Activated CD4-positive, alpha-beta T cell treated with anti-CD3 and anti-CD28 coated beads, Interleukin-2, amount 50 U/mL, for 16 hours (primary cell): ENCODE measurements at places on chromosomes 2 and 18.

DNA sequence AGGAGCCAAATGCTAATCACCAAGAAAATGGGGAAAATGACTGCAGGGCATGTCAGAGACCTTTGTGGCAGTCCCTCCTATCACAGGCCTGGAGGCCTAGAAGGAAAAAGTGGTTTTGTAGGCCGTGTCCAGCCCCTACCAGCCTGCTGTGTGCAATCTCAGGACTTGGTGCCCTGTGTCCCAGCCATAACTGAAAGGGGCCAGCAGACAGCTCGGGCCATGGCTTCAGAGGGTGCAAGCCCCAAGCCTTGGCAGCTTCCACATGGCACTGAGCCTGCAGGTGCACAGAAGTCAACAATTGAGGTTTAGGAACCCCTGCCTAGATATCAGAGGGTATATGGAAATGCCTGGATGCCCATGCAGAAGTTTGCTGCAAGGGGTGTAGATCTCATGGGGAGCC is 391.2 kb upstream of the FSIP2 start:
- DNase-seq, result no peak

GRCh38 chr18:5238371-5238976 is 41.4 kb upstream of the AKAIN1 start:
- peak; percentile 21 for DNase-seq

DNA sequence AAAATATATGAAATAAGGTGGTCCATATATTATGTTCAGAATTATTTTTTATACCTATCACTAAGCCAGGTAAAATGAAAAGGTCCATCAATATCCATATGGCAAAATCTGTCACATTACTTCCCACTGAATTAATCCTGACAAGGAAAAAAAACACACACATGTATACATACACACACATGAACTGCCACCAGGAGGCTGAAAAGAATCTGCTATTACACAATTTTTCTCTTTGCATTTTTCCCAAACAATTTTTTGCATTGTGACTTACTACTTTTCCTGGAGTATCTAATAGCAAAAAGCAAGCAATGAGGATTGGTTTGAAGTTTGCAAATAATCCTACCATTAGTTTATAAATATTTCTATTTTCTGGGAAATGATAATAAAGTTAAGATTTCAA is 128.2 kb upstream of the CD226 start:
- no peak for DNase-seq

- no peak for DNase-seq
Observed at GRCh38 chr18:49597157-49597931, 35.5 kb downstream of the LIPG start.

GRCh38 chr2:209532321-209532720 is 108.5 kb downstream of the MAP2 start:
- no peak for DNase-seq

- DNase-seq, result no peak
Observed at GRCh38 chr2:193409951-193410350, 1215.2 kb upstream of the TMEFF2 start.

DNA sequence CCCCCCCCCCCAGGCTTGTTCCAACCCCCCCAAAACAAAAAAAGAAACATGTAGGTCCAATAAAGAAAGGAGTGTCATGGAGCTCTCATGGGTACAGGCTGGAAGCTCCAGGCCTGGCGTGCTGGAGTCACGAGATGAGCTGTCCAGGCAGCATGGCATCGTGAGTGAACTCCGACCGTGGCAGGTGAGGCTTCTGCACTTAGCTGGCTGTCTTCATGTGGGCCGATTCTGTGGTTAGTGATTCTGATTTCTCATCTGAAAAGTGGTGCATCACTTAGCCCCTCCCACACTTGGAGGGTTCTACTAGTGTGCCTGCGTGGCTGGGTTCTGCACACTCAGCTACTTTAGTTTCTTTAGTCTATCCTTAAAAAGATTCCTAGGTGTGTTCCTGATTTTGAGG is 126.4 kb upstream of the MGAT5 start:
- peak; percentile 78 for DNase-seq

DNA sequence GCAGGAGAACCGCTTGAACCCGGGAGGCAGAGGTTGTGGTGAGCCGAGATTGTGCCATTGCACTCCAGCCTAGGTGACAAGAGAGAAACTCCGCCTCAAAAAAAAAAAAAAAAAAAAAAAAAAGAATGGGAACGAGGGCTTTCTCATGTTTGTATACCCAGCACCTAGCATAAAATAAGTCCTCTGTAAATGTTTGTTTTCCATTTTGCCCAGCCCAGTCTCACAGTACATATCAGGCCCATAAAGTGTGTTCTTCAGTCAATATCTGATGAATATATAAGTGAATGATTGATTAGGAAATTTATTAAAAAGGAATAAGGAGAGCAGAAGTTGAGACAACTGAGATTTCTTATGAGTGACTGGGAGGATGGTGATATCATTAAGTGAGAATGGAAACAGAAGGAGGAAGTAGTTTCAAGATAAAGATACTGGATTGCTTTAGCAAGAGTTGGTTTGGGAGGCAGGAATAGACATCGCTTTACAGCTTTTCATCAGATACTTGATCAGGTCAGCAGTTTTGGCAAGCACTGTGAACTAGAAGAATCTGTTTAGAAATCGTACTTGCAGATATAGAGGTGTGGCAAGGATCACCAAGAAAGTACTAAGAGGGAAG is 327.5 kb downstream of the KIAA1328 start:
- DNase-seq, result no peak

DNA sequence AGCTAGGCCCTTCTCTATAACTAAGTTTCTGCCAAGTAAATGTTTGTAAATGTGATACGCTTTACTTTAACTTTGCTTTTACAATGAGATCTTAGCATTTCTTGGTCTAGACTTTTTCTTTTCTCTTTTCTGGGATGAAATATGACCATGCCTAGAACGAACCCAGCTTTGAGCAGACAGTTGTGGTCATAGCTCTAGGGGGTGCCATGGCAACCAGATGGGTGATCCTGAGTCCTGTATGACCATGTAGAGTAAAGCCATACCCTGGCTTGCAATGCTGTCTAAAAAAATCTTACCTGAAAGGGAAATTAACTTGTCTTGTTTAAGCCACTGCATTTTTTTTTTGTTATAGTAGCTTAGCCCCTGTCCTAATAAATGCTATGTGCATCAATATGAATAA is 956.3 kb downstream of the SLC4A3 start:
- no peak for DNase-seq

- no peak for DNase-seq
Observed at GRCh38 chr2:15435474-15435873, 125.7 kb downstream of the NBAS start.

GRCh38 chr2:29519338-29519925 is 402.0 kb downstream of the ALK start:
- DNase-seq, result no peak

- no peak for DNase-seq
Observed at GRCh38 chr18:77648411-77648810, 398.8 kb downstream of the GALR1 start.

DNA sequence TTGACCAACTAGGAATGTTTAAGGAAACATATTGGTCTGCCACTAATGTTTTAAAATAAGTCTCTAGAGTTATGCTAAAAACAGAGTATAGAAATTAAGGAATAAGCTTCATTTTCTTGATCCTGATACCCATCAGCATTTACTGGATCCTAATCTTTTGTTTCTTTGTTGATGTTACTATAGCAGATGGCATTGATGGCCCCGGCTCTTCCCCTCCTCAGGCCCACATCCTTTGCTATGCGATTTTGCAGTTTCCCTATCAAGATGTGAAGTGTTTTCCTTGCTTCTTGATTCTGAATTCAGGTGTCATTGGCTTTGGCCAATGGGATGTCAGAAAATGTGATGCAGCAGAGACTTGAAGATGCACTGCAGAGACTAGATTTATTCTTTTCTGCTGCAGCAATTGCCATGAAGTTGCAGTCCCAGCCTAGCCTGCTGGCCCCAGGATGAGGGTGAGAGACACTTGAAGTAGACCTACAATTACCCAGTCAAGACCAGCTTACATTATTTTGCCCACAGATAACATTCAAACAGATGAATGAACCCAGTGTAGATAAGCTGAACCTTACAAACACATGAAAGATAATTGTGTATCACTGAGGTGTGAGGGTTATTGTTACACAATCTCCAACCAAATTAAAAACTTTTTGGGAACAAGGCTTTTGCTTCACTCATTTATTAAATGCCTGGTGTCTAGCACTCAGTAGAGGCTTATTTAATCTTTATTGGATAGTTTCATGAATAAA is 115.2 kb upstream of the ITGA4 start:
- no peak for DNase-seq

DNA sequence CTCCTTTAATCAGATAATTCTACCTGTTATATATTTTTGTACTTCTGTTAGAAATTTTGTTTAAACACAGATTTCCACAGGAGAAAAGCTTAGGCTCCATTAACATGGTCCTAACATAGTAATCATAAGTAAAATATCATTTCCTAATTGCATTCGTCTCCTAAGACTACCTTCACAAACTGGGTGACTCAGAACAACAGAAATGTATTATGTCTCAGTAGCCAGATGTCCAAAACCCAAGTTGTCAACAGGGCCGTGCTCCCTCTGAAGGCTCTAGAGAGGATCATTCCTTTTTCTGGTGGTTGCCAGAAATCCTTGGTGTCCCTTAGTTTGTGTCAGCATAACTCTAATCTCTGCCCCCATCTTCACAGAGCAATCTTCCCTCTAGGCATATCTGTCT is 5.4 kb downstream of the FBXO15 start:
- DNase-seq, result no peak

DNA sequence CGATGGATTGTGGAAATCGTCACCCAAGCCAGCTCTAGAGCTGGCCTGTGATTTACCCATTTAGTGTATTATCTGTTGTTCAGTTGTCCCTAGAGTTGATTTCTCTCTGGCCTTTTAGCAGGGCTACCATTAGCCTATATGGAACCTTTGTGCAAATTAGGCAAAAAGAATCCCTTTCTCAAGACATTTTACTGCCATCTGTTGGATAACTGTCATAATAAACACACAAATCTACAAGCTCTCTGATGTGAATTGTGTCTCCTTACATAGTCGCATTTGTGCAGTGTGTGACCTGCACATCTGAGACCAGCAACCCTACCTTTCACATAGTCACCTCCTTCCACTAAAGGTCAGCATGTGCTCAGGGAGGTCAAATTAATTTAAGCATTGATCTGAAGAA is 34.0 kb downstream of the LOXHD1 start:
- no peak for DNase-seq

GRCh38 chr18:79508565-79509535 is 113.1 kb downstream of the NFATC1 start:
- DNase-seq, result no peak

DNA sequence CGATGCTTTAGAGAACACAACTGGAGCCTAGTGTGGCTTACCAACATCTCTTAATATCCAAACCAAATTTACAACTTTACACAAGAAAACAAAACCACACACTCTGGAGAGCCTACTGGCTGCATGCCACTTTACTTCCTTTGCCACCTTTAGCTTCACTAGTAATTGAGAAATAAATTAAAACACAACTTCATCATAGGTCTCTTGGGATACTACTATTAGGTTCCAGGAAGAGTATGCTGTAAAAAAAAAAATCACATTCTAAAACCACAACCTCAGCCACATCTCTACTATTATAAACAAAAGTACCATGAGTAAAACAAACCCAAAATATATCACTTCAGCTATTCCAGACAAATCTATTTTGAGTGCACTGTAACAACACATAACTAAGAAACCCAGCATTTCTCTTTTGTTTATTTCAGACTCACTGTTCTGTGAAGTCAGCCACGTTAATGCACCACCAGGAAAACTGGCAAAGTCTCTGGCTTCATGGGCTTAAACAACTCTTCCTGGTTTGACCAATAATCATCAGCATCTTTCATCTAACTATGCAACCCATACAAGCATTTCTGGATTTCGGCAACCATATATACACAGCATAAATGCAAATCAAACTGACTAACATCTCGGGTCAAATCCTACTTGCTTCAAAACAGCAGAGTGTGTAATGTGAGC is 59.1 kb downstream of the REV1 start:
- DNase-seq, result no peak

DNA sequence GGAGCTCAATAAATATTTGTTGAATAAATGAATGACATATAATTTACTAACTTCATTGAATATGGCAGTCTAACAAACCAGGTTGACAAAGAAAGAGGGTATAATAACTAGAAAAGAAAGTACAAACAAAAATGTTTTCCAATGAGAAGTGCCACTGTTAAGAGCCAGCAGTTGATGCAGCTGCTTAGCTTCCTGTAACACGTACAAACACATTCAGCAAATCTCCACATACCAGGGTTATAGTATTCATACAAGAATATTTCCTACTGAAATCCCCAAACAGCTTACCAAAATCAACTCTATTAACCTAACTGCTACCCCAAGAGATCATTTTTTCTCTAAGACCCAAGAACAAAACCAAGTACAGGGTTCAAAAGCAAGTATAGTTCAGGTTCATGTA is 77.7 kb downstream of the THADA start:
- no peak for DNase-seq

DNA sequence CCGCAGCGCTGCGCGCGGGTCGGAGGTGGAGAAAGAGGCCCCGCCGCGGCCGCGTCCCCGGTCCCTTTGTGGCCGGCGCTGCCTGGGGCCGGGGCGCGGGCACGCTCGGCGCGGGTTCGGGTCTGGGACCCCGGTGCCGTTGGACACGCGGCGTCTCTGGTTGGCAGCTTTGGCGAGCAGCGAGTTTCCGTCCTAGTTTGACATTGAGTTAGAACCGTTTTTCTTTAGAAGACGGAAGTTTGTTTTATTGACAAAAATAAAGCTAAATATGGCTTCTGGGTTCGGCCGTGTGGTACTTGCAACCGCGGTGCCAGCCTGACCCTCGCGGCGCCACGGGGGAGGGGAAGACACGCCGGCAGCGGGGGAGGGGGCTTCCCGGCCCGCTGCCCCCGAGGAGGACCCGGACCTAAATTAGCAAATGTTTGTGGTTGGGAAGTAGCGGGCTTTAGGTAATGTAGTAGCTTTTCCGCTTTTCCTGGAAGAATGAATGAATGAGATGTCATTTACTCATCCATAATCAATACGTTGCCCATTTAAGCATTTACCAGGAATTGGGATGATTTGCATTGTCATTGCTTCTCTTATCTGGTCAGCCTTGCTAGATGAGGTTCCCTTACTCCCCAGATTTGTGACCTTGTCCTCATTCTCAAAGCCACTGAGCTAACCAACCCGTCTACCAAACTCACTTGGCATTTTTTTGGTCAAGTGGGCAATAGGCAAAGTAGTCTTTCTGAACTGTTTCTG is 530 bp downstream of the GALNT1 start:
- DNase-seq, result no peak

DNA sequence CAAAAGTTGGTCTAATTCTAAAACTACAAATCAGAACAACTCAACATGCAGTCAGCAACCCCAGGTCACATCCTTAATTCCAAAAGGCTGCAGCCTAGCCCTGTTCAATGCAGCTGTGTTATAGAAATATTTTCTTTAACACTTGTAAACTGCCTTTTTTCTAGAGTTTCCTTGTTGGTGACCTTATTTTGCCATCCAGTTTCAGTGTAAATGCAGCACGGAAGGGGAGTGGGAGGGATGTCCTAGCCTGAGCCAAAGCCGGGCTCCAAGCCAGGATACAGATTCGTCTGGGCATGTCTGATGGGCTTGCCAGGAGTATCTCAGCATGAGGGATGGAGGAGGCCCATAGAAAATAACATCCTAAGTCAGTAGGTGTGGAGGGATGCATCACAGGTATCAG is 17.7 kb upstream of the SP3 start:
- no peak for DNase-seq
